ENCODE measurements at places on chromosomes 4 and X.

DNA sequence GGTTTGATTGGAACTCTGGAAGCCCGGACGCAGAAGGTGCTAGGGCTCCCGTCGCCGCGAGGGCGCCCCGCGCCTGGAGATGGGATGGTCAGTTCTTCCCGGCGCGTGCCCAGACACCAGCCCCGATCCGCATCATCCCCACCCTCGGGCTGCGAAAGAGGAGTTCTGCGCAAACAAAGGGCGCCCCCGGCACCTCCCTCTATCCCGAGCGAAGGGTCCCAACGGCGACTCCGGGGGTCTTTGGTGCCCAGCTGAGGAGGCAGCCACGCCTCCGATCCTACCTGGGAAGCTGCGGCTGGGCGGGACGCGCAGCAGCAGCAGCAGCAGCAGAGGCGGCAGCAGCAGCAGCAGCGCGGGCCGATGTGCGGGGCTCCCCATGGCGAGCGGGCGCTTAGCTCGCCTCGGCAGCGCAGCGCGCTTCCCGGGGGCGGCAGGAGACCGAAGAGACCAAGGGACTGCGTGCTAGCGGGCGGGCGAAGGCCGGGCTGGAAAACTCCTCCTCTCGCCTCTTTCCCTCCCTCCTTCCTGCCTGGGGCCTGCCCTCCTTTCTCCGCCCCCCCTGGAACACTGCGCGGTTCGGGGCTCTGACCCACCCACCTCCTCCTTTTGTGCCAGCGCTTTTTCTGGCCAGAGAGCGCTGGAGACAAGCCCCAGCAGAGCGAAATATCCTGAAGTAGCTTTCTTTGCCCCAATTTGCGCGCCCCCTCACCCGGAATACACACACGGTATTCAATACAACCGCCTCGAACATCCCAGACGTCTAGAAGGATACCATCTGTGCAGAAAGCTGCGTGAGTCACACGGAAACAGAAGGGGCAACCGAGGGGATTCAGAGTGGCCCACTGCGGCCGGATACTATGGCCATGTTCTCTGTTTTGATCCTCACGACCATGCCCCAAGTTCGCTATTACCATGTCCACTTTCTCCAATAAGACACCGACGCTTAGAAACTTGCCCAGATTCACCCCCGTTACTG is at the start of gene SRPX:
Gene SRPX, minus strand, starts transcription at position 457 of the 976 bp plus-strand sequence. Its CDS starts 79 bp downstream, at position 378.
- DNase-seq, result no peak

DNA sequence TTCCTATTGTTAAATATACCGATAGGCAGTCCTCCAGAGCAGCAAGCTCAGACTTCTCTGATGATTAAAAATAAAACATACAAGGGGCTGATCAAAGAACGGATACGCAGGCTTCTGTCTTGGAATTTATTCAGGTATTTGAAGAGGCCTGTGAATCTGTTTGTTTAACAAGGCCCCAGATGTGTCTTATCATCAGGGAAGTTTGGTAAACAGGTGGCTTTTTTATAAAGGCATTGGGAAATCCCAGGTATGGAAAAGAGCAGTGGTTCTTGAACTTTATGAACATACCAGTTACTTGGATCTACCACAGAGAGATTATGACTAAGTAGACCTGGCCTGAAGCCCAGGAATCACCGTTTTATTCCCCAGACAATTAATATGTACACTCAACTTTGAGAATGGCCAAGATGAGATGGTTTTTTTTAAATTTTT is 47.9 kb downstream of the SOWAHB start:
- DNase-seq, result no peak

- no peak for DNase-seq
These were observed 20.4 kb upstream of the FBXW7 start for GRCh38 chr4:152556283-152556682.

DNA sequence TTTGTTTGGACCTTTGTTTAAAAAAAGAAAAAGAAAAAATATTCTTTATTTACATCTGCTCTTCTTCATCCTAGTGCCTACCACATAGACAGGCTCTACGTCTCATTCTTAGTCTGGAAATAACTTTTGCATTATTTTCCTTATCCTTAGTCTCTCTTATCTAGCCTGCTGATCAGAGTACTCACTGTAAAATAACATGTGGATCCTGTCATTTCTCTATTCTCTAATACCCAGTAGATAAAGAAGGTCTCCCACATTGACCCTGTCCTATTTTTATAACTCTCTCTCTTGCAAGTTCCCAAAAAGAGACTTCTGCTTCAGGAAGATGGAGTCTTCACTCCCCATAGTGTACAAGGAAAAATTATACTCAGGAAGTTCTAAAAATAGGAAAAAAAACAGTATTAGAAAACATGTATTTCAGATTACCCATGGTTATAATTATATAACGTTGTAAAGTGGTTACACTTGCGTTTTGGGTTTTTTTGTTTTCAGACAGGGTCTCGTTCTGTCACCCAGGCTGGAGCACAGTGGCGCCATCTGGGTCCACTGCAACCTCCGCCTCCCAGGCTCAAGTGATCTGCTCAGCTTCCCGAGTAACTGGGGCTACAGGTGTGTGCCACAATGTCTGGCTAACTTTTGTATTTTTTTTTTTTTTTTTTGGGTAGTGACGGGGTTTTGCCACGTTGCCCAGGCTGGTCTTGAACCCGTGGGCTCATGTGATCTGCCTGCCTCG is 23.8 kb downstream of the ZFX start:
- DNase-seq, result no peak
